ENCODE measurements at places on chromosomes 5 and 9.
A peak's percentile ranks its signal among the peaks of the same experiment; 100 is the strongest.

- DNase-seq: no peak
Observed at GRCh38 chr9:1383899-1384455, 333.8 kb downstream of the DMRT2 start.

DNA sequence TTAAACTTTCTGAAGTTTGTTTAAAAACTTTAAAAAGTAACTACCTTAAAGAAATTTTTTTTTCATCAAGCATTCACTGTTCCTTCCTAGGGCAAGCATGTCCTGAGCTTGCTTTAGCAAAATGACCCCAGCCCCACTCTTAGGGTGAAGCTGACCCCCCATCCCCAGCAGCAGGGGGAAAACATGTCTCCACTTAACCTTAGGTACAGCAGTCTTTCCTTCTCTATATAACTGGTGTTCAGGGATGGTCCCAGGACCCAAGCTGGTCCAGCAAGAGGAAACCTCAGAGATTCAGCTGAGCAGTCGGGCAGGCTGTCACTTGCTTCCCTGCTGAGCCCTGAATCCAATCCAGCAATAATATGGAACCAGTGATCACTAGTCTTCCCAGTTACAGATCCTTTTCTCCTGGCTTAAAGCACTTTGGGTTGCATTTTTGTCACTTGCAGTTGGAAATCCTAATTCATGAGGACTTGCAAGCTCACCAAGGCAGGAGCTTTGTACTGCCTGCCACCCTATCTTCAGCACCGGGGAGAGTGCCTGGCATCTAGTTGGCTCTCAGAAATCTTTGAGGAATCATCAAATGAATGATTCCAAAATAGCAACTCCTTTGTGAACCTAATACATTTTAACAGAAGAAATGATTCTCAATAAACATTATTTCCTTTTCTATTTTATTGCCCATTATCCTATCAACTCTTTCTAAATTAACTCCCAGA, 91.2 kb downstream of the FSTL4 start:
- DNase-seq: no peak

DNA sequence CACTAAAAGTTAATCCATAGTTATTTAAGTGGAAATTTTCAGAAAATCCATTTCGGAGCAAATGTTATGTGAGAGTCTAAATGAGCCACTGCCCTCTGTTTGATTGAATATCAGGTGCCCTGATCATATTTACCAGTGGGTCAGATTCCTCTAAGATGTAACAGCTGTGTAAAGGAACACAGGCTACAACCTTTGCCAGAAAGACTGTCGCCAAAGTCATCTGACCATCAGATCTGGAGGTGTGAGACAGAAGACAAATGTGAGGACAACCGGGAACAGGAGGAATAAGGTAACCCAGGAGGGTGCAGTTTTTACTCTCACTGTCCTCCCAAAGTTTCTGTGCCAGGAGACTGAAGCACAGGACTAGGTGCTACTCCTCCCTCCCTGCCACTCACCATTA, 90.8 kb downstream of the CAAP1 start:
- no peak for DNase-seq

DNA sequence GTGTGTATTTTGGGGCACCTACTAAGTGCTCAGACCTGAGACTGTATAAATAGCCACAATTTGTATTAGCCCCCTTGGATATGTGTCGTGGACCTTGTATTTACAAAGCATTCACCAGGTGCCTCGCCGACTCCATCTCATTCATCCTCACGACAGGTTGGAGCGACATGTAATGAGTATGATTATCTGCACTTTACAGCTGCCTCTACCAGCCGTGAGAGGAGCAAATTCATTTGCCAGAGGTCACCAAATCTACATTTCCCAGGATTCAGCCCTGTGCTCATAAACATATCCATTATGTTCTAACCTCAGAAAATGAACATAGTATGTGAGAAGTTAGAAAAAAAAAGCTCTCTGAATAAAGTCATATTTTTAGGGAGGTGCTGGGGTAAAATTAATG, 167.4 kb downstream of the ZDHHC21 start:
- DNase-seq: no peak

DNA sequence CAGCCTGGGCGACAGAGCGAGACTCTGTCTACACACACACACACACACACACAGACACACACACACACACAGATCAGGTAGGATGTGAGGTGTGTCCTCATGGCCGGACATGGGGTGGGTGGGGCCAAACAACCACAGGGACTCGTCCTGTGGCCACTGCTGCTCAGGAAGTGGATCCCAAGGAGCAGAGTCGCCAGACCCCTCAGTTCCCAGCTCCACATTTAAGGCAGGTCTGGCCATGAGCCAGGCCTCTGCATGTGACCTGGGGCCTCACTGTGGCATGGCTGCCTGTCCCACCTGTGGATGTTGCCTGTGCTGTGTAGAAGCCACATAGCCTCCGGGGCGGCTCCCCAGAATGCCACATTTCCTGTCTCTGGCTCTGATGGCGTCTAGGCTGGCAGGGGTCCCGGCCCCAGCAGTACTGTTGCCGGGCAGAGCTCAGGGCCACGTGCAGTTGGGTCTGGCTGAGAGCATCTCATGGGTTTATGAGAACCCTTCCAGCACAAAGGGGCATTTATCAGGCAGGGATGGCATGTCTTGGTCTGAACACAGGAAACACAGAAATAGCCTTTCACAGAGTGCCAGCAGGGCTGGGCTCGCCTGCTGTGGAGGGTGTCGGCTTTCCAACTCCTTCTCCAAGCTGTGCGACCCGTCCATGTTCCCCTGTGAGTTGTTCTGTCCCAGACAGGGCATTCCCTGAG, 9.9 kb upstream of the NINJ1 start:
- no peak for DNase-seq

DNA sequence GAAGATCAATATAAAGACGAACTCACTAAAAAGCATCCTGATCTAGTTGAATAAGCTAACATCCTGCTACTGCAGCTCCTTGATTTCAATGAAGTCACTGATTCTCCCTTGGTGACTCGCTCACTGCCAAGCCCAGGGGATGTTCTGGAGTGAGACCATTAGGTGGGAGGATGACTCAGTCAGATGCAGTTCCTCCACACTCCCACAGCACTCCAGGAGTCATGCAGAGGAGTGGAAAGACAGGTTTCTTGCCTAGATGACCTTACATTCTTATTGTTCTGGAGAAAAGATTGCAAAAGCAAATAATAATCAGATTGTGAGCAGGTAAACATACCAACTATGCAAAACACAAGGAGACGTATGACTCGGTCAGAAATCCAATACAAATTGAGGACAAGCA, 15.3 kb downstream of the GCNT4 start:
- DNase-seq: peak; percentile 20

GRCh38 chr5:114883675-114884074, 286.0 kb downstream of the TRIM36 start:
- DNase-seq: no peak

- DNase-seq: peak; percentile 8
Observed at GRCh38 chr5:102561894-102562760, 63.3 kb upstream of the SLCO6A1 start.

DNA sequence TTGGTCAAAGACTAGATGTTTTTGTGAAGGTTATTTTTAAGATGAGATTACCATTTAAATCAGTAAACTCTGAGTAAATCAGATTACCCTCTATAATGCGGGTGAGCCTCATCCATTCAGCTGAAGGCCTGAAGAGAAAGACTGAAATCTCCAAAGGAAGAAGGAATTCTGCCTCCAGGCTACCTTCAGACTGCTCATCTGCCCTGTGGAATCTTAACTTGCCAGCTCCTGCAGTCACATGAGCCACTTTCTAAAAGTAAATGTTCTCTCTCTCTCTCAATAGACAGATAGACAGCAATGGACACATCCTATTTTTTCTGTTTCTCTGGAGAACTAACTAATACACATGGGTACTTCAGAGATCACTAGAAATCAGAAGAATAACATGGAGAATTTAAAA, 182.8 kb downstream of the CFAP90 start:
- no peak for DNase-seq

- peak; percentile 8 for DNase-seq
Observed at GRCh38 chr5:127987354-127988145, 96.0 kb upstream of the SLC12A2 start.

- no peak for DNase-seq
Observed at GRCh38 chr5:57549566-57549965, 67.0 kb upstream of the ACTBL2 start.

GRCh38 chr9:107813287-107813686, 323.7 kb upstream of the KLF4 start:
- DNase-seq: no peak

- peak; percentile 42 for DNase-seq
Observed at GRCh38 chr9:13719446-13719845, 440.0 kb upstream of the MPDZ start.

- DNase-seq: no peak
Observed at GRCh38 chr9:1745980-1746379, 269.2 kb upstream of the SMARCA2 start.

GRCh38 chr9:76433406-76433805, 25.6 kb upstream of the GCNT1 start:
- no peak for DNase-seq

DNA sequence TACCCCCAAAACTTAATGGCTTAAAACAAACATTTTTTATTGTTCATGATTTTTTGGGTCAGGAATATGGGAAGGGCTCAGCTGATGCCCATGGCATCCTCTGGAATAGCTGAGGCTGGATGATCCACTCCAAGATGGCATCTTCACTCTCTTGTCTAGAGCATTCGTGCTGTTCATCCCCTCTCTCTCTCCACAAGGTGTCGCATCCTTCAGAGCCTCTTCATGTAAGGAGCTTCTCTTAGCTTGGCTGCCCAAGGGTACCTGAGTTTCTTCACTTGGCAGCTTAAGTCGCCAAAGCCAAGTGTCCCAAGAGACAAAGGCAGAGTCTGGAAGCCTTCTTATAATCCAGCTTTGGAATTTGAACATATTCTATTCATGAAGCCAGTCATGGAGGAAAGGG, 294.7 kb downstream of the CHSY3 start:
- peak; percentile 9 for DNase-seq

- DNase-seq: peak; percentile 26
Observed at GRCh38 chr9:134188386-134189144, 24.2 kb upstream of the RNU6ATAC start.

DNA sequence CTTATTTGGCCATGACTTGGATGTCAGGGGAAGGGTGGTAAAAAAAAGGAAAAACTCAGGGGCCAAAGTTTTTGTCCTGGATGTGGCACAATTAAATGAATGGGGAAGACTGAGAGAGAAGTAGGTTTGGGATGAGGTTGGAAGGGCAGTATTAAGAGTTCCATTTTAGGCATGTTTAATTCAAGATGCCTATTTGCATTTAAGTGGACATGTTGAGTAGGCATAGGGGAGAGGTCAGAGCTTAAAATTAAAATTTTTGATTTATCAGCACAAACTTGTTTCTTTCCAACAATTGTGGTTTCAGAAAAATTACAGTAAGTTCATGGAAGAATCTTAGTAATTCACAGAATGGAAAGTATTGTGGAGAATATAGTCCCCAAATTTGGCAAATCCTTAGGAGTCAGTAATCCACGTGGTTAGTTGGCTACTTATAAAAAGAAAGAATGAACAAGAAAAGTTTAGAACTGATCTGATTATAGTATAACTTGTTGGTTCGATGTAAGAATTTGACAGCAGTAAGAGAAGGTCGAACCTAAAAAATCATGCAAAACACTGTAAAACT, 265.9 kb downstream of the SAXO1 start:
- peak; percentile 23 for DNase-seq

- no peak for DNase-seq
Observed at GRCh38 chr9:6927838-6928237, 170.1 kb downstream of the KDM4C start.

DNA sequence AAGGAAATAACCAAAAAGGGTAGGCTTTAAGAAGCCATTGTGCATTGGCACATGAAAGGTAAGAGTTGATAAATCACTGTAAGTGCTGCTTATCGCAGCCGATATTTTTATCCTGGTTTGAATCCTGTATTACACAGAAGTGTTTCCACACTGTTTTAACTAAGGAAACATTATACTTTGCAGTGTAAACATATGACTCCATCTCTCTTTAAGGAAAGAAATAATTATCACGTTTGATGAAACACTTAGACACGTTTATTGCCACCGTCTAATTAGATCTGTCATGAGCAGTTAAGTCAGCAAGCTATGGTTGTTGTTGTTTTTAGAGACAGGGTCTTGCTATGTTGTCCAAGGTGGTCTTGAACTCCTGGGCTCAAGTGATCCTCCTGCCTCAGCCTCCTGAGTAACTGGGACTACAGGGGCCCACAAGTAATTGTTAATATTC, 85.7 kb upstream of the TNFAIP8 start:
- DNase-seq: no peak

DNA sequence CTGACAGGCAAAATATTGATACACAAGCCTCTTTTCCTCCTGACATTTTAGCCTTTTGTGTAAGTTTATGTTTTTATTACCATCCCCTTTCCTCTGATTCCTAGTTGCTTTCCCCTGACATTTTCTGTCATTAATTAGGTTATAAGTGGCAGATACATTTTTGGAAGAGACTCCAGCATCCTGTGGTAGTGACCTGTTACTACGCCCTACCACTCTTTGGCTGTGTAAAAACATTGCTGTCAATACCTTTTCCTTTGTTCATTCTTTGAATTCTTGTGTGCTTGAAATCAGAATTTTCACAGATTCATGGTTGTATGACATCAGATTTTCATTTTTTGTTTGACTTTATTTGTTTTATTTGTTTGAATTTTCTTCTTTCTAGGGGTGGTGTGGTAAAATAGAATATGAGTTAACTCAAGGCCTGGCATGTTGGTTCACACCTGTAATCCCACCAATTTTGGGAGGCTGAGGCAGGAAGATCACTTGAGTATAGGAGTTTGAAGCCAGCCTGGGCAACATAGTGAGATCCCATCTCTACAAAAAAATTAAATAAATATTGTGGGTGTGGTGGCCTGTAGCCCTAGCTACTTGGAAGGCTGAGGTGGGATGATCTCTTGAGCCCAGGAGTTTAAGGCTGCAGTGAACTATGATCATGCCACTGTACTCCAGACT, 43.4 kb downstream of the UBE2R2 start:
- DNase-seq: peak; percentile 48

All from fibroblast of lung (primary cell).